ENCODE measurements at places on chromosomes 7 and 10.

GRCh38 chr7:12729112-12729511 is 41.7 kb downstream of the ARL4A start:
- no peak for DNase-seq

DNA sequence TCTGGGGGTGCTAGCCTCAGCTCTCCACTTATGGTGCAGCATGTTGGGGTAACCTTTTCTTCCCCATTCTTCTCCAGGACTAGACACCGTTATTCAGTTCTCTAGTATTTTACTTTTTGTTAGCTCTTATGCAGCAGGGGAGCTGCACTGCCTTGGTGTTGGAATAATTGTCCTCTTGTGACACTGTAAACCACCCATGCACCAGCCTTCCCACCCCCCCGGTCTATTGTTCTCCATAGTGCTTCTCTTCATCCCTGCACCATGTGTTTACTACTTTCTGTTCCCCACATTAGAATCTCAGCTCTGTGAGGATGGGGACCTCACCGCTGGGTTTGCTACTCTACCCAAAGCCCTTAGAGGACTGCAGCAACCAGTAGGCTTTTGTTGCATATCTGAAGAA is 230.7 kb downstream of the RPS24 start:
- no peak for DNase-seq

- DNase-seq = peak; percentile 2
These were observed at the start of gene PLXDC2 for GRCh38 chr10:19816411-19817230. Gene PLXDC2 (plus strand): TSS chr10:19816432.

GRCh38 chr10:51700228-51700817 is 928 bp upstream of the CSTF2T start:
- no peak for DNase-seq

DNA sequence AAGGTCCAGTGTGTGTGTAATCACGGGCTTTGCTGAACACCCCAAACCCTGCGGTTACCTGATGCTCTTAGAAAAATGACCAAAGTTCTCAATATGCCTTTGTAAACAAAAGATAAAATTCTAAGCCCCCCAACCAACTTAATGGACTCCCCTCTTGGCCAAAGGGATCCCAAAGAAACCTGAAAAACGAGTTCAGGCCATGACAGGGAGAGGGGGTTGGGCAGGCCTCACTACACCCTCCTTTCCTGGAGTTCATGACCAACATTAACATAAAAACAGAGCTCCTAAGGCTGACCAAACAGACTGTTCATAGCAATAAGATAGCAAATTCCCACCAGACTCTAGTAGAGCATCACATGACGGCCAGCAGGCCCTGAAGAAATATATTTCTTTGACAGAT is 3.0 kb upstream of the VIPR2 start:
- no peak for DNase-seq

DNA sequence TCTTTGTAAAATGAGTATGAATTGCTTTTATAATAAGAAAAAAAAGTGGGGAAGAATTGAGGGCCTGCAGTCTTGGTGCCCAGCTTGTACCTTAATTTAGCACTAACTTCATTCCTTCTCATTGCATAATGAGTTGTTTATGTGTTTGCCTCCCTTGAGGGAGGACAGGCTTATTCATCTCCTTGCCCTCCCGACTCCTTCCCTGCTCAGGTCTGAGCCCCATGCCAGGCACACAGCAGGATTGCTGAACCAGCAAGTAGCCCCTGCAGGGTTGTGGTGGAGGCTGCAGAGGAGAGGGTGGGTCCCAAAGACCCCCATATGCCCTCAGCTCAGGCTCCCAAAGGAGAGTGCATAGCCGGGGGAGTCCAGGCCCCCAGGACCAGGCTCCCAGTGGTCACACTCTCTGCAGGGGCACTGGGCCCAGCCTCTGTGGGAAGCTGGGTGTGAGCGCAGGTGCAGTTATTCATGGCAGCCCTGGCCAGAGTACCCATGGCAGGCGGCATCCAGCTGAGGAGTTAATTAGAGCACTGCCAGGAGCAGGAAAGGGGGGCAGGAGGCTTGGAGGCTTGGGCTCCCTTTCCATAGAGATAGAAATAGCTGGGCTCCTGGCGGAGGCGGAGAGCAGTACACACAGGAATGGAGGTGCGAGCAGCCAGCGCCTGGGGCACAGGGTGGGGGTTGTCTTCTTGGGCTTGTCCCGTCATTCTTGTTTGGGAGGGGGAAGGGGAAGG is 28.2 kb upstream of the GOLGA7B start:
- no peak for DNase-seq

GRCh38 chr7:12294701-12295100 is 83.6 kb downstream of the TMEM106B start:
- DNase-seq = no peak

GRCh38 chr7:101177644-101178043 is 2.4 kb downstream of the NAT16 start:
- DNase-seq = no peak

- no peak for DNase-seq
These were observed 519.5 kb upstream of the ZWINT start for GRCh38 chr10:56880606-56881005.

GRCh38 chr10:93287775-93288174 is 194.4 kb downstream of the MYOF start:
- DNase-seq = no peak

DNA sequence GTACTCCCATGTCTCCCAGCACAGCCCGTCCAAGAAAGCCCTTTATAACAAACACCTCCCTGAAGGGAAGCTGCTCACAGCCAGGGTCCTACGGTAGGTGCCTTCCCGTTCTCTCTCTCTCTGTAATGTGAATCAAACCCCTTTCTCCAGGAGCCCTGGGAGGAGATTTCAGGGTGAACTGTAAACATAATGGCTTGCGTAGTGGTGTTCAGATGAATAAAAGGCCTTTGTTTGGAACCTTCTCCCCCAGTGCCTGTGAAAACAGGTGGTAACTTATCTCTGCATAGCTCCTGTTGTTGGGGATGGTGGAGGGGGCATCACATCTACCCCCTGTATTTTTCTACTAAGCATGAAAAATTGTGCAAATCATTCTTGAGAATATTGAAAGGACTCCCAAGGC is 12.4 kb downstream of the CALHM2 start:
- no peak for DNase-seq

GRCh38 chr10:88097536-88097935 is 234.1 kb downstream of the PTEN start:
- no peak for DNase-seq

- no peak for DNase-seq
These were observed 46.9 kb downstream of the KMT2E start for GRCh38 chr7:105060923-105061322.

- no peak for DNase-seq
These were observed 357.6 kb downstream of the DPP6 start for GRCh38 chr7:154409703-154410311.

- DNase-seq = no peak
These were observed 20.3 kb upstream of the KLF6 start for GRCh38 chr10:3805201-3805790.

DNA sequence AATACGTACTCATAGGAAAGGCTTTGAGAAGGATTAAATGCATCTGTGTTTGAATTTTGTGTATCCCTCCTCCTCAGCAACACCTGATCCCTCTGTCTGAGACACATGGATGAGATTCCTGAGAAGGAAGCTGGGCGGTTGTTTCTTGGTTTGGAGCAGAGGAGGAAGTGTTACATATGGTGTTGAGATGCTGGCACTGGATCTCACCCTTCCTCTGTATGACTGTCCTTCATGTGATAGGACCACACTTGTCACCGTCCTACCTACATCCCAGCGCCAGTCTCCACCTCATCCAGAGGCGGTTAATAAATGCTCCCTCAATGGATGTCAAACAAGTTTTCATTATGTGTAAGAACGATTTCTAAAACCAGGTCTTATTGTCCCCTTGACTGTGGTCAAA is 49.4 kb upstream of the KLF6 start:
- DNase-seq = no peak

GRCh38 chr7:21767300-21767900 is 178.3 kb downstream of the CDCA7L start:
- DNase-seq = peak; percentile 17

- DNase-seq = no peak
These were observed 57.8 kb downstream of the PHYHIPL start for GRCh38 chr10:59234194-59234593.

DNA sequence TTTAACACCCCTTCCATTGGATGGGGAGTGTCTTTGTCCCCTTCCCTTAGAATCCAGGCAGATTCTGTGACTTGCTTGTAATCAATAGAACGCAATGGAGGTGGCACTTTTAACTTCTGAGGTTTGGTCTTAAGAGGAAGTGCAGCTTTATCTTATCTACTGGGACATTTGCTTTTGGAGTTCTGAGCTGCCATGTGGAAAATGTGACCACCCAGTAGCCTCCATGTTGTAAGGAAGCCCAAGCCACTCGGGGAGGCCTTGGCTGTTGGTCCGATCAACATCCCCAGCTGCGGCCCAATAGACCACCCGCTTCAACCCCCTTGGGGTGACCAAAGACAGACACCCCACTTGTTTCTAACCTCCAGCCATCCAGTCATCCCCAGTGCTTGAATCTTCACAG is 86.3 kb upstream of the FAM171A1 start:
- DNase-seq = no peak

- no peak for DNase-seq
These were observed 17.0 kb downstream of the KCP start for GRCh38 chr7:128893251-128894100.

GRCh38 chr7:105578496-105578895 is 2.8 kb downstream of the EFCAB10 start:
- DNase-seq = no peak

DNA sequence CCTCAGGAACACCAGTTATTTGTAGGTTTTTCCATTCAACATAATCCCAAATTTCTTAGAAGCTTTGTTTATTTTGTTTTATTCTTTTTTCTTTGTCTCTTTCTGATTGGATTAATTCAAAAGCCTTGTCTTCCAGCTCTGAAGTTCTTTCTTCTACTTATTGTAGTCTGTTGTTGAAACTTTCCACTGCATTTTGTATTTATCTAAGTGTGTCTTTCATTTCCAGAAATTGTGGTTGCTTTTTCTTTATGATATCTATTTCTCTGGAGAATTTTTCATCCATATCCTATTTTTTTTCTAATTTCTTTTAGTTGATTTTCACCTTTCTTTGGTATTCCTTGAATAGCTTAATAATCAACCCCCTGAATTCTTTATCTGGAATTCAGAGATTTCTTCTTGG is 58.5 kb downstream of the SLC18A2 start:
- no peak for DNase-seq

DNA sequence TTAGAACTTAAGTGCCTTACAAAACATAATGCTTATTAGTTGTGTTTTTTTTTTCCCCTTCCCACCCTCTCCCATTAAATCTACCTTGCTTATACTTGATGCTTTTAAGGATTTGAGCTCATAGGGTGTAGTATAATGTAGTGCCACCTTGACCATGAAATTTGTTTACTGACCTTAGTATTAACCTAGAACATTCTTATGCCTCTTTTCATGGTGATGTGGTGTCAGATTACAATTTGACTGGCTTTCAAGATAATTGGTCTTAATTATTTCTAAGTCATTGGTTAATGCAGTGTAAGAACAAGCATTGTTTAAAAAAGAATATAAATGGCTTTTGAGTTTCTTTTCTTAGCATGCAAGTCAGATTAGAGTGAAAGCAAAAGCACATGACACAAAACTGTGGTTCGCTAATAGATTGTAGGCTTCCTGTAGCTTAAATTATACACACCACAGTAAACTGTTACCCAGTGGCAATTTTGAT is 61.8 kb downstream of the ADD3 start:
- DNase-seq = no peak

DNA sequence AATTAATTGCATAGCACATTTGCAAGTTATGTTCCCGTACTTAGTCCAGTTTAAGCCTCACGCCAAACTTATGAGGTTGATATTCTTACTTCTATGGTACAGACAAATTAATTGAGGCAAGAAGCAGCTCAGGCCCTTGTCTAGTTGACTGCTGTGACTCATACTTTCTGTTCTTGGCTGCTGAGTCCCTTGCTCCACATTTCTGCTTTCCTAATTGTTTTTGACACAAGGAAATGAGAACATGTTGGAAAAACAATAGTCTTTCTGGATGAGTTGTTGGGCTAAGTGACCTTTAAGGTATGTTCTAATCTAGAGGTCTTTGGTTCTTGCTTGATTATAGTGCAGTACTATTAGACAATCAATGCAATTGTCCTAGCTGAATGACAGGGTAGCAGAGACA is 331.8 kb downstream of the NRG3 start:
- no peak for DNase-seq

DNA sequence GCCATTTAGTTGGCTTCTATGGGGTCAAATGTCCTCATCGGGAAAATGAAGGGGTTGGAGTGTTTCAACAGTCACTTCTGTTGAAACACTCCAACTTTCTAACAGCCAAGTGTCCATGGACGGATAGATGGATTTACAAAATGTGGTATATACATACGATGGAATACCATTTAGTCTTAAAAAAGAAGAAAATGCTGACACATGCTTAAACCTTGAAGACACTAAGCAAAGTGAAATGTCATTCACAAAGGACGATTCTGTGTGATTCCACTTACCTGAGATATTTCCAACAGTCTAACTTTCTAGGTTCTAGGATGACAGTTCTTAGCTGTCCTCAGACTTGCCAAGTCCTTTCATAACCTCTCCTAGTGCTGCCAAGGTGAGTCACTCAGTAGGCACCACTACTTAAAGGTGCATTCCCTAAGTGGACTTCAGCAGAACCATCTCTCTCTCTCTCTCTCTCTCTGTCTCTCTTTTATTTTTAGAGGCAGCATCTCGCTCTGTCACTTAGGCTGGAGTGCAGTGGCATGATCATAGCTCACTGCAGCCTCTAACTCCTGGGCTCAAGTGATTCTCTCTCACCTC is 69.0 kb downstream of the DENND2A start:
- DNase-seq = no peak

DNA sequence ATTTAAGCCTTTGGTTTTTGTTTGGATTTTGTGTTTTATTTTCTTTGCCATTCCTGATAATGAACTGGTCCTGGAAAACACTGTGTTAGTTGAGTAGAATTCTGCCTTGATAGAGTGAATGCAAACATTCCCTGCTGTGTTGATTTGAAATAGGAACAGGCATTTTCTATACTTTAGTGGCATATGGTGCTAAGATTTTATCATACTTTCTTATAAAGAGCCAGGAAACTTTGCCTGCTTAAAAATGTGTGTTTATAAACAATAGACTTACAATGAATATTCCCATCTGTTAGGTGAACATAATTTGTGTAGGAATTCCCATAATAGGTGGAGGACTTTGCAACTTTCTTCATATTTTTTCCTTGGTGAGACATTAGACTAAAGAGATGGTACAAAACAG is 333.3 kb downstream of the SDK1 start:
- DNase-seq = no peak

- DNase-seq = no peak
These were observed 482.1 kb downstream of the DNAJB6 start for GRCh38 chr7:157818701-157819454.

- peak; percentile 69 for DNase-seq
These were observed at the start of gene TLL2 for GRCh38 chr10:96513698-96514561. Gene TLL2 (minus strand): TSS chr10:96513926. CDS start chr10:96513685, 241 bp downstream.

DNA sequence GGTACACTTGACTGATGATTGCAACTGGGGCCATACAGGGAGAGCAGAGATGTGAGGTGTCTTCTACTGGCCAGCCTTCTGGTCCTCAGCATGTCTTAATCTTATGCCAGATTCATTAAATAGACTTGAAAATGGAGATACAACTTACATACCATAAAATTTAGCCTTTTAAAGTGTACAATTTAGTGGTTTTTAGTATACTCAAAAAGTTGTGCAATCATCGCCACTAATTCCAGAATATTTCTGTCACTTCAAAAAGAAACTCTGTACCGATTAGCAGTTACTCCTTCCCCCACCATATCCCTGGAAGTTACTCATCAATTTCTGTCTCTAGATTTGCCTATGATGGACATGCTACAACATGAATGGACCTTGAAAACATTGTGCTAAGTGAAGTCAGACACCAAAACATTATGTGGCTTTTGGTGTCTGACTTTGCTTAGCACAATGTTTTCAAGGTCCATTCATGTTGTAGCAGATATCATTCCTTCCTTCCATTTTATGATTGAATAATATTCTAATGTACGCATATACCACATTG is 53.0 kb downstream of the SH2D4B start:
- no peak for DNase-seq
